ENCODE measurements at places on chromosomes 6 and 20.

DNA sequence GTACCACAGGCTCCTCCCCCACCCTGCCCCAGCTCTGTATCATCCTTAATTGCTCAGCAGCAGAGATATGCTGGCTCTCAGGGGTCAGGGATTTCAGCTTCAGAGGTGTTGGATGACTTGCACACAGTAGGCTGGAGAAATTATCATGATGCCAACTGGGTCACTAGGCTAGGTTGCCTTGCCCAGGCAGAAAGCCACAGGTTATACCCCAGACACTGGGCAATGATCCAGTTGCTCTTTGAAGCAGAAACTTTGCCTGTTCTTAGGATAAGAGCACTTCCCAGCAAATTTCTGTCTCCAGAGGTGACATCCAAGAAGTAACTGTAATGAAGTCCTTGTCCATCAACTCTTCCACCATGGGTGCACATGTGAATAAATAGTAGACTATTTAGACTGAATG lies 38.3 kb upstream of the SCML4 start:
- DNase-seq = no peak

- no peak for DNase-seq
Observed at GRCh38 chr6:26330859-26331217, 34.2 kb upstream of the BTN3A2 start.

GRCh38 chr6:148244217-148244935 lies 98.3 kb upstream of the SASH1 start:
- DNase-seq = no peak

- DNase-seq = peak; percentile 73
Observed at GRCh38 chr20:31670371-31671228, 32.9 kb downstream of the COX4I2 start.

DNA sequence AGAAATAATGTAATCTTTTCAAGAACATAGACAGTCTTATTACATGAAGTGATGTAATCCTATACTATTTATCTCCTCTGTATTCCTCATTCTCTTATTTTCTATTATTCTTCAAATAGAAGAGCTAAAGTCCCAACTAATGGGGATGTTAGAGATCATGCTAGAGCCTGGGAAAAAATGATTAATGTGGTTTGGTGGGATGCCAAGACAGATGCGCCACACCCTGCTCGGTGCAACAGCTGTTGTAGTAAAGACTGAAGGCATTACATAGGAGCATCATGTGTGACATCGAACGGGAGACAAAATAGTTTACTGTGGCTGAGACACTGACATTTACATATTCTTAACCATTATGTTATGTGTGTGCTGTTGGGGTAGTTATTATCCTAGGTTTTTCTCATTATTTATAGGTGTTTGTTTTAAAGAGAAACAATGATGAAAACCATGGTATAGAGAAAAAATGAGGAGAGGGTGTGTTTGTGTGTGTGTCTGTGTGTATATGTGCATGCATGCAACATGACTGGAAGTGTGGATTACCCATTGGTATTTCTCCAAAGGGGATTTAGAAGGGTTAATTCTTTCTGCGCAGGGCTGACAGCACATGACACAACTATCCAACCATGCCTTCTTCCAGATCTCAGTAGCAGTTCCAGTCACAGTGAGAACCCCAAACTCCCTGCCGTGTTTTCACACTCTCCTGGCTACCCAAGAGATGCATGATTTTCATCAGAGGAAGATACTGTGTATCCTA lies 155.3 kb downstream of the EYA4 start:
- no peak for DNase-seq

DNA sequence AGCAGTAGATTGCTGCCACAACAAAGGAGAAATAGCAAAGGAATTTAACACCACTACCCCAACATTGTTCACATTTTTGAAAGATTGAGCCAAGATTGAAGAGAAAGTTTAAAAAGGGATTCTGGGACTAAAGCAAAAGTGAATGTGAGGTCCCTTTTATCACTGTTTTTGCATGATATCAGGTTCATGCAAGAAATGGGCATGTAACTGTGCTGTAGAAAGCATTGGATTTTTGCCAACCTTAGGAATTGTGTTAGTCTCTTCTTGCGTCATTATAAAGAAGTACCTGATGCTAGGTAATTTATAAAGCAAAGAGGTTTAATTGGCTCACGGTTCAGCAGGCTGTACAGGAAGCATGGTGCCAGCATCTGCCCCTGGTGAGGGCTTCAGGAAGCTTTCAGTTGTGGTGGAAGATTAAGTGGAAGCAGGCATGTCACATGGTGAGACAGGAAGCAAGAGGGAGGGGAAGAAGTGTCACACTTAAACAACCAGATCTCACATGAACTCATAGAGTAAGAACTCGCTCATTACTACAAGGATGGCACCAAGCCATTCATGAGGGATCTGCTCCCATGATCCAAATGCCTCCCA lies 4.6 kb upstream of the GJB7 start:
- no peak for DNase-seq

- DNase-seq = no peak
Observed at GRCh38 chr6:14488180-14488579, 370.6 kb downstream of the CD83 start.

DNA sequence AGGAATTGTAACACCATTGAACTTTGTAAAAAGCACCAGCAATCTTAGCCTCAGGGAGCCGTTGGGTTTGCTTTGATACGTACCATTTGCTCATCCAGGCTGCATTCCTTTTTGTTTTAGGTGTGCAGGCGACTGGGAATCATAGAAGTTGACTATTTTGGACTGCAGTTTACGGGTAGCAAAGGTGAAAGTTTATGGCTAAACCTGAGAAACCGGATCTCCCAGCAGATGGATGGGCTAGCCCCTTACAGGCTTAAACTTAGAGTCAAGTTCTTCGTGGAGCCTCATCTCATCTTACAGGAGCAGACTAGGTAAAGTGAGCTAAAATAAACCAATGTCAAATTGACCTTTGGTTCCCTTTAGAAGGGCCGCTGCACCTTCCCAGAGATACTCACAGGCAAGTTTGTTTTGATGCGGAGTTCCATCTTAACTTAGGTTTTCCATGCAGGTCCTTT lies 1.6 kb downstream of the MYLIP start:
- no peak for DNase-seq

GRCh38 chr6:15305496-15305895 lies 59.6 kb downstream of the JARID2 start:
- no peak for DNase-seq

GRCh38 chr6:141403827-141404226 lies 728.9 kb upstream of the GJE1 start:
- DNase-seq = no peak

DNA sequence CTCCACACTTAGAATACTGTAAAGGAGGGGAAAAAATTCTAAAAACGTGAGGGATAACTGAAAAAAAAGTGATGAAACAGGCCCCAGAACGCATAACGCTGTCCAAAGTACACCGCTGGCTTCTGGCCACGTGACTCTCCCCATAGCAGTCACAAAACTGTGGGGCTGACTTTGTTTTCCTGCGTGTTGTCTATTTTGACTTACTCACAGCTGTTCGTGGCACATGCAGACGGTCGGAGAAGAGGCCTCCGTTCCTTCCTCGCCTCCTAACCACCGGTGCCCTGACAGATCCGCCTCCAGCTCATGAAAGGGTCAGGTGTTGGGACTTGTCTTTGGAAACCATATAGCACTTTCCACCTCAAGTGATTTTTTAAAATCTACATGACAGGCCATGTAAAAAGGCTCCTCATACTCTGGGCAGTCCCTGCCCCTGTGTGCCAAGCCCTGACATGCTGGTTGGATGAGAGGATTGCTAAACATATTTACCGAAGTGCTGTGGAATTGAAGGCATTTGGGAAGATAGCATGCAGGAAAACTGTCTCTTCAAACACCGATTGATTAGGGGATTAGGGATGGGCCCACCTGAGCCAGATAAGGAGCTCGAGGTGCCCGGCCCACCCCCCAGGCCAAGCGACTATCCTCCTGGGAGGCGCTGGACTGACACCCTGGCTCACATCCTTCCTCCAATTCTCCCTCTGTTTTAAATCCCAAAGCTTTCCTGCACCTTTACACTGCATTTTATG lies 54.8 kb downstream of the DACT2 start:
- DNase-seq = no peak

- no peak for DNase-seq
Observed at GRCh38 chr6:111925296-111925695, 52.0 kb upstream of the FYN start.

DNA sequence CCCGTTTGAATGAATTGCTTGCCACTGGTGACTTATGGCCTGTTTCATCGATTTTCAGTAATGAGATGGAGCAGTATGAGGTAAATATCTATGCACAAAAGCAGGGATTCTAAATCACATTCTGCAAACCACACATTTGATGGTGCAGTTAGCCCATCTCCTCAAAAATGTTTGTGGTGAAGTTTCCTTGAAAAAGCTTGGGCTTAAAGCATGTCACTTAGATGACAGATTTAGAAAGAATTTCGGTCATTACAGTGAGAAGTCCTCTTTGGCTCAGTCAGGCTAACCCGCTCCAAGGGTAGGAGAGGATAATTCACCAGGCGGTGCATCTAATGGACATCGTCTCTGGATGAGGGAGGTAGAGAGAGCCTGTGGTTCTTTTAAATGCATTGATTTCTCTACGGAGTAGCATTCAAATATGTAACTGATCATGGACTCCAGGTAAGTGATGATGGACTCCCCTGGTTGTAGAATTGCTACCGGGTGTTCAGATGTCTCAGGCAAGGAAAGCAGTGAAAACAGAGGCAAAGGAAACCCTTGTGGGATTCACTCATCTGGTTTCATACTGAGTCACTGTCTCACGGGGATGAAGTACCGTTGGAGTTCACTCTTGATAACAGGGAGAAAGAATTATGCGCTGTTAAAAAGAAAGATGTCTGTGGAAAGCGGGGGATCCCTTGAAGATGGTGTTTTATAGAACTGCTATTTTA lies 65.3 kb downstream of the AIG1 start:
- DNase-seq = no peak

DNA sequence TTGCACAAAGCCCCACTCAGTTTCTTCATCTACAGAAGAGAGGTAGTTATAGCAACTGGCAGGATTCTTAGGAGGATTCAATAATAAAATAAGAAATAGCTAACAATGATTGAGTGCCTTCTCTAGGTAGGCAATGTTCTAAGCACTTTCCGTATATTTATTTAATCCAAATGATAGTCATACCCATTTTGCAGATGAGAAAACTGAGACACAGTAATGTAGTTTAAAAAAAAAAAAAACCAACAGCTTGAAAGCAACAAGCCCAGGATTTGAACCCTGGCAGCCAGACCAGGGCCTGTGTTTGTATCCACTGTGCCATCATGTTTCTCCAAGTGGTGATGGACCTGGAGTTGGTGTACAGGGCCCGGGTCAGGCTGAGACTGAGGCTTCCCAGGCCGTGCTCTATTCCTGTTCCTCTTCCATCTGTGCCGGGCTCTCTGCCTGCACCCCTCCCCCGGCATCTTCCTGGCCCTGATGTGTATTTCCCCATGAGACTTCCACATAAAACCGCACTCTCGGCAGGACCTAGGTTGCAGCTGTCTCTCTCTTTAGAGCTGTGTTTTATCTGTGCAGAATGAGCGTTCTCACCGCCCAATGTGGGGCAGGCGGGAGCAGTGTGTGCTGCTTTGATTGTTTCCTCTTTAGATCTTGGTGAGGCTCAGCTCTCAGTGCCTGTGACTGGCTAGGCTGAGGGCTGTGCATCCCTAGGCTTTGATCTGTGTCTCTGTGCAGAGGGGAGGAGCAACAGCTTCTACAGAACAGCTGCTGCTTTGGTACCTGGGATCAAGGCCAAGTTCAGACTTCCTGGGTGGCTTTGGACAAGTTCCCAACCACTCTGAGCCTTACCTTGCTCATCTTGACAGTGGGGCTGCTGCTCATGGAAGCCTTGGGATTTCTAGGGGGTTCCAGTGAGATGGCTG lies 49.5 kb downstream of the TOX2 start:
- DNase-seq = peak; percentile 18

DNA sequence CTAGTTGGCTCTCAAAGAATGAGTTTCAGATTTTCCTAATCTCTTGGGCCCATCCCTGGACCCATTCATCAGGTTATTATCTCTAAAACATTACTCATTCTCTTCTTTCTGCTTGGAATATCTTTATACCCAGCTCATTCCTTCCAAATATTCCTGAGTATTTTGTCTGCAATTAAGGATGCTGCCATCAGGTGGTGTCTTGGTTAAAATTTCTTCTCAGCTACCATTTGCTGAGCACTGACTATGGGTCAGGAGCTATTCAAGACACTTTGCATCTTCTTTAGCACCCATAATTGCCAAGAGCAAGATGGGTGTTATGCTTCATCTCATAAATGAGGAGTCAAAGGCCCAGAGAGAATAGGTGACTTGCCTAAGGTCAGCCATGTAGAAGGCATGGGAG lies 8.4 kb downstream of the SUN5 start:
- no peak for DNase-seq

- DNase-seq = peak; percentile 86
Observed at GRCh38 chr20:43507150-43508080, at the start of gene L3MBTL1. TSS of gene L3MBTL1 (plus strand) at chr20:43507697. CDS start at chr20:43513504, 5,807 bp downstream.
